Motor neuron (in vitro differentiated cells): ENCODE measurements at places on chromosomes 11 and 22. TPM values are rescaled to one million over a fixed set of nuclear protein-coding genes. Genes with fewer than 3 reads are reported as not detected.

Gene RASD2
- 3.2 and 6.0 TPM in 2 replicates for total RNA-seq

Gene UBQLNL
- 0.57 and 0.83 TPM in 2 replicates for total RNA-seq

Gene HOATZ
- total RNA-seq: not detected in 2 replicates

Gene MS4A13
- not detected in 2 replicates for total RNA-seq

Gene PIH1D2
- 2.4 and 4.9 TPM in 2 replicates for total RNA-seq

DNA sequence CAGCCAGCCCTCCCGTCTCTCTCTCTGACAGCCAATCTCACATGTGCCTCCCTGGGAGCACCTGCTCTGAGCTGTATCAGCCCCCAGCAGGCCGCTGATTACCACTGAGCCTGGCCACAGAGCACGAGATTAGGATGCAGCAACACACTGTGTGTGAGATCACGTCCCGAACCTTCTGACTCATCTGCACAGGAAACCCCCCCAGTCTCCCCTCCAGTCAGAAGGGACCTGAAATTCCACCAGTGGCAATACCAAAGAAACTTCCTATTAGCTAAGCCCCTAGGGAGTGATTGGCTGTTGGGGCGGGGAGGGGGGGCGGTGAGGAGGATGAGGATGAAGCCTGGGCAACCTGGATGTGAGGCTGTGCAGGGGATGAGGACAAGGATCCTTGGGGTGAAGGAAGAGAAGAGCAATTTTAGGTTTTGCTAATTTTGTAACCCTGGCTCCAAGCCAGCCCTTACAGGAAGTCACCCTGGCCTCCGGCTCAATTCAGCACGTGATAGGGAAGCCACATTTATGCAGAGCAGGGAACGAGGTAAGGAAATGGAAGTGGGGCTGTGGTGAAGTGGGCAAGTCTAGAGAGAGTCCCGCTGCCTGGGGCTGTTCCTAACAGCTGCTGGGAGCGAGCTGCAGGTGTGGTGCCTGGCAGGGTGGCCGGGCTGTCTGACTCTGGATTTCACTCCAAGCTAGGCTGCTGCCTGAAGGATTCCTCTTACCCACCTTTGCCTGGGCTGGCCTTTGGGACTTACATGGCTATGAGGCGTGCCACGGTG, 1.9 kb downstream of the SLC43A3 start:
- peak; percentile 80 for ATAC-seq

DNA sequence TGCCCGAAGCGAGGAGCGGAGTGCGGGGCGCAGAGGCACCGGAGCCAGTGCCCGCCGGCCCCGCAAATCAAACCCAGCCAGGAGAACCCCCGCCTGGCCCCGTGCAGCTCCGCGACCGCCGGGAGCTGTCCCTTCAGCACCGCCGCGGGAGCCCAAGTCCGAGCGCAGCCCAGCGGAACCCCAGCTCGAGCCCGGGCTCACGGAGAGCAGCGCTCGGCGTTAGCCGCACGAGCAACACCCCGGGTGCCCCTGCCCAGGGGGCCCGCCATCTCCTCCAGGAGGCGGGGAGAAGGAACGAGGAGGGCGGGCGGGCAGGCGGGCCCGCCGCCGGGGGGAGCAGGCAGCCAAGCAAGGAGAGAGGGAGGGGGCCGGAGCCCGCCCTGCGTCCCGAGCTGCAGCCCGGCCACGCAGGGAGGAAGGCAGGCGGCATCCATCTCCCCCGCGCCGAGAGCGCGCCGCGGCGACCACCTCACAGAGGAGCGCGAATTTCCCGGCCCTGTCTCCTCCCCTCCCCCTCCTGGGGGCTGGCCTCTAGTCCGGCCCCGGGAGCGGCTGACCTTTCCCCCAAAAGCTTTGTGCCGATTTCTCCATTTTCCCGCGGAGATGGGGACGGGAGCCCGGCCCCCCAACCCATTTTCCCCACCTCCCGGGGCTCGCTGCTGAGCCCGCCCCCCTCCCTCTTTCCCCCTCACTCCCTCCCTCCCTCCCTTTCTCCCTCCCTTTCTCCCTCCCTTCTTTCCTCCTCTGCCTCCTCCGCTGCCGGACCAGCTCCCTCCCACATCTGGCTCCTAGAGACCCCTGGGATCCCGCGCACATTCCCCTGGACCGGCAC, 621 bp downstream of the KCNC1 start:
- ATAC-seq: peak; percentile 78

GRCh38 chr11:117824571-117825537, at the start of gene FXYD2:
TSS of gene FXYD2 (minus strand) at chr11:117824744. CDS start at chr11:117824678, 66 bp downstream.
- no peak for ATAC-seq

DNA sequence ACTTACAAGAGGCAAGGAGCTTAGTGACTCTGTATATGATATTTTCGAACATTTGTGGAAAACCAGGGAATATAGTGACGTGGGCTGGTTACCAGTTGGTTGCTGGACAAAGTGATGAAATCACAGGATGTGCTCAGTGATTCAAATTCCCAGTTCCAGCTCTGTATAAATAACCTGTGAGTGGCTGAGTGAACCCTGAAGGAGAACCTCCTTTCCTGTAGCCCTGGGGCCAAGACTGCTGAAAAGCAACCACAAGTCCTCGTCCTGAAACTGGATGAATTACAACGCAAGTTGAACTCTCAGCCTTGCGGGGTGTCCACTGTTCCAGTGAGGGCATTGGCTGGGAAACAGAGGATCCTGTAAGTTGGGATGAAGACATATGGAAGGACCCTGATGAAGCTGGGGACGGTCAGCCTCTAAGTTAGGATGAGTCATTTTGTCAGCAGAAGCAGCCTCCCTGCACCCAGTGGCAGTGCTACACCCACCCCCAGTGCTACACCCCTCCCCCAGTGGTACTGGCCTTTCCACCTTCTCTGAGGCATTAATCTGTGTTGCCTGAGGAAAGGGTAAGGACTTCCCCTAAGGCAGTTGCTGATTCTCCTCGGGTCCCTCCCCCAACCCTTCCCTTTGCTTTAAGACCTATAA, 22.0 kb upstream of the CD81 start:
- peak; percentile 36 for ATAC-seq

- ATAC-seq: peak; percentile 48
These were observed 33.4 kb upstream of the EIF3D start for GRCh38 chr22:36562261-36562835.

GRCh38 chr11:10628508-10629236, 60.2 kb upstream of the LYVE1 start:
- ATAC-seq: no peak
